ENCODE measurements at places on chromosomes 5 and 9. TPM values are rescaled to one million over a fixed set of nuclear protein-coding genes. Genes with fewer than 3 reads are reported as not detected.

- H3K27ac ChIP-seq, result no peak overlapping the region
- no peak for DNase-seq
- H3K4me1 ChIP-seq, result peaks cover 15% of the 10 kb centered on the region
- no peak overlapping the region for H3K4me3 ChIP-seq
- no peaks in the 10 kb centered on the region for H3K36me3 ChIP-seq
Observed at GRCh38 chr9:135931349-135931820, 24.0 kb upstream of the CAMSAP1 start.

Gene GABRA6
- total RNA-seq, result not detected

- H3K4me3 ChIP-seq, result peak overlapping the region; percentile 80
- H3K36me3 ChIP-seq, result peaks cover 4% of the 10 kb centered on the region
- H3K27ac ChIP-seq, result peak overlapping the region; percentile 79
- H3K4me1 ChIP-seq, result peaks cover 44% of the 10 kb centered on the region
Observed at GRCh38 chr5:172004824-172005237, 1.6 kb downstream of the FBXW11 start.

Gene LRRTM2
- not detected for total RNA-seq

DNA sequence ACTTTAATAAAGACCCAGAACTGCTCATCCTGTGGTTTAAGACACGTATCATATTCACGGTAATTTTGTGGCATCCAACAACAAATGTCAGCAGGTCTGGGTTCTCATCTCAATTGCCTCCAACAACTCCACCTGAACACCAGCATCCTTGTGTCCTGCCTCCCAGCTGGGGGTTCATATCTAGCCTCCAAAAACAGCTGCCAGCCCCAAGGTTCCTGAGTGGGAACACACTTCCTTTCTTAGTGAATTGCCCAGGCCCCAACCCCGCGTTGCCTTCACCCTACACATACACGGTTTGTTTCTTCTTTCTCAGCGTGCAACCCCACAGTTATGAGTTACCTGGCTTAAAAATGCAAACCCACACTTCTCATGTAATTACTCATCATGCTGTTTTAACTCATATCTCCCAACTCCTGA lies 77.9 kb downstream of the SEMA4D start:
- DNase-seq, result no peak
- no peaks in the 10 kb centered on the region for H3K4me1 ChIP-seq
- no peaks in the 10 kb centered on the region for H3K36me3 ChIP-seq
- H3K27me3 ChIP-seq, result no peaks in the 10 kb centered on the region
- no peak overlapping the region for H3K4me3 ChIP-seq

GRCh38 chr5:117242028-117242427 lies 667.4 kb upstream of the SEMA6A start:
- H3K27ac ChIP-seq, result no peak overlapping the region
- H3K36me3 ChIP-seq, result no peaks in the 10 kb centered on the region
- H3K27me3 ChIP-seq, result no peaks in the 10 kb centered on the region
- H3K4me3 ChIP-seq, result no peak overlapping the region
- no peak for DNase-seq

Gene IL4
- not detected for total RNA-seq

Gene ZNG1F
- 6.9 TPM for total RNA-seq

- DNase-seq, result peak; percentile 85
- peak overlapping the region; percentile 79 for H3K27ac ChIP-seq
- H3K36me3 ChIP-seq, result no peaks in the 10 kb centered on the region
- no peaks in the 10 kb centered on the region for H3K27me3 ChIP-seq
- peak overlapping the region; percentile 1 for H3K4me3 ChIP-seq
Observed at GRCh38 chr5:40333459-40334241, 346.1 kb upstream of the PTGER4 start.

Gene DOCK2
- 0.58 TPM for total RNA-seq

Gene HSPB3
- not detected for total RNA-seq

- no peaks in the 10 kb centered on the region for H3K36me3 ChIP-seq
- no peaks in the 10 kb centered on the region for H3K27me3 ChIP-seq
- no peaks in the 10 kb centered on the region for H3K4me1 ChIP-seq
- DNase-seq, result no peak
- H3K27ac ChIP-seq, result no peak overlapping the region
- H3K4me3 ChIP-seq, result no peak overlapping the region
Observed at GRCh38 chr9:99255651-99256050, 33.6 kb downstream of the SEC61B start.

Gene IL13
- total RNA-seq, result not detected

Gene PCDHGA5
- total RNA-seq, result 0.98 TPM

DNA sequence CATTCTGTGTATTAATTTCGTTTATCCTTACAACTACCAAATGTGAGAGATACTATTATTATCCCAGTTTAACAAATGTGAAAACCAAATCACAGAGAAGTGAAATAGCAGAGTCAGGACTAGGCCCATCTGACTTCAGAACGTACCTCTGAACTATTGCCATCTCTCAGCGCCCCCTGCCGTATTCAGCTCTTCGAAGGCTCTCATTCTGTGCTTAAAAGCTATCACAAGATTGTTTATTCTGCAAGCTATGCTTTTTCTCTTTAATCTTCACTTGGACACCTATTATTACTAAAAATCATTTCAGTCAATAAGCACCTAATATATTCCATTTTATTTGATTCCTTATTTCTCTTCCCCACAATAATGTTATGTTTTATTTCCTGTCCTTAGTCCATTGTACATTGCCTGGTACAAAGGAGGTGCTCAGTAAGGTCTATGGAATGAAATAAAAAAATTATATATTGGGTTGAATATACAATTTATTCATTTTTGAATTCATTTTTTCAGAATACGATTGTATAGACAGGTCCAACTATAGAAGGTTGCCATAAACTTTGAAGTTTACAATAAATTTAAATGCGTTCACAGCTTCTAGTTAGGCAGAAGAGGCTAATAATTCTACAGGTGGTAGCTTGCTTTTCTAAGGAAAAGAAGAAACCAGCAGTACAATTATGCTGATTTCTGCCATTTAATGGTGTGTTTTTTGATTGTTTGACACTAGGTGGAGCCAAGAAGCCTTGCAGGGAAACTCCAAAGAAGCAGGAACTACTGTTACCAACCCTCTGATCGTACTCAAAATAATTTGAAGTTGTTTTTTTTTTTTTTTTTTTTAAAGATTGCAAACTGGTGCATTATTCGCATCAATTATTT lies 202.2 kb upstream of the DMRTA1 start:
- peak; percentile 73 for DNase-seq
- H3K36me3 ChIP-seq, result no peaks in the 10 kb centered on the region
- H3K27me3 ChIP-seq, result no peaks in the 10 kb centered on the region
- peaks cover 24% of the 10 kb centered on the region for H3K4me1 ChIP-seq

Gene TSLP
- not detected for total RNA-seq

Gene GFI1B
- total RNA-seq, result not detected

Gene SLCO6A1
- not detected for total RNA-seq

Gene LEAP2
- total RNA-seq, result not detected

Gene FSTL4
- 4.2 TPM for total RNA-seq

GRCh38 chr5:38071831-38072694 lies 186.3 kb upstream of the EGFLAM start:
- DNase-seq, result no peak
- no peaks in the 10 kb centered on the region for H3K36me3 ChIP-seq
- H3K27ac ChIP-seq, result no peak overlapping the region
- H3K4me3 ChIP-seq, result no peak overlapping the region
- H3K4me1 ChIP-seq, result no peaks in the 10 kb centered on the region

Gene F2R
- 16.9 TPM for total RNA-seq

GRCh38 chr5:141477815-141478214 lies 2.0 kb downstream of the PCDHGC3 start:
- no peaks in the 10 kb centered on the region for H3K27me3 ChIP-seq
- no peaks in the 10 kb centered on the region for H3K4me1 ChIP-seq
- no peaks in the 10 kb centered on the region for H3K36me3 ChIP-seq
- no peak overlapping the region for H3K4me3 ChIP-seq
- DNase-seq, result no peak

- H3K4me1 ChIP-seq, result peaks cover 33% of the 10 kb centered on the region
- peak overlapping the region; percentile 48 for H3K4me3 ChIP-seq
- H3K27me3 ChIP-seq, result no peaks in the 10 kb centered on the region
Observed at GRCh38 chr9:5838884-5839571, 6.1 kb upstream of the ERMP1 start.

Gene GAS1
- total RNA-seq, result not detected

GRCh38 chr9:72420783-72421182 lies 55.8 kb upstream of the ZFAND5 start:
- H3K36me3 ChIP-seq, result no peaks in the 10 kb centered on the region
- no peaks in the 10 kb centered on the region for H3K27me3 ChIP-seq
- no peak overlapping the region for H3K4me3 ChIP-seq
- H3K4me1 ChIP-seq, result no peaks in the 10 kb centered on the region

DNA sequence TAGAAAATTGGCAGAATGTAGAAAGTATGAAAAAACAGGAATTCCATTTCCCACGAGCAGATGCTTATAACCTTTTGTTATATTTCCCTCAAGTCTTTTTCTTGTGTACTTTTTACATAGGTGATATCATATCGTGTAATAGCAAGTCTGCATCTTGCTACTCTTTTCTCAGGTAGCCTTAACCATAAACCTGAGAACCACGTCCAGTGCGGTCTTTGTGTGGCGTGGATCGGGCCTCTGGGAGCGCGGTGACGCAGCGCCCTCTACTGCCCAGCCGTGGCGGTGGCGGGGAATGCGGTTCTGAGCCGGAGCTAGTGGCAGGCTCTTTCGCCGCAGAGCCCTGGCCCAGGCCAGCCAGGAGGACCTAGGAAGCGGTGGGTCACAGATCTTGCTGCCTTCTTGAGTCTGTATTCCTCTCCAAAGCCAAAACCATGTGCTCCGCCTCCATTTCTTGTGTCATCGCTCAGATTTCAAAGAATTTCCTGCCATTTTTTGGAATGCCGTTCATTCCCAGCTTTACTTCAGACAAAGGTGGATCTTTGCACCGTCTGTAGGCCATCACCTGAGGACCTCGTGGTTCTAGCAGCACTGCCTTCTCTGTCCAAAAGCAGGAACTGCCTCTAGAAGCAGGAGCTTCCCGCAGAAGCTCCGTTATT lies 71.9 kb downstream of the MVB12B start:
- H3K27ac ChIP-seq, result no peak overlapping the region
- H3K4me3 ChIP-seq, result no peak overlapping the region
- no peaks in the 10 kb centered on the region for H3K36me3 ChIP-seq
- H3K27me3 ChIP-seq, result no peaks in the 10 kb centered on the region
- peaks cover 17% of the 10 kb centered on the region for H3K4me1 ChIP-seq
- peak; percentile 66 for DNase-seq

DNA sequence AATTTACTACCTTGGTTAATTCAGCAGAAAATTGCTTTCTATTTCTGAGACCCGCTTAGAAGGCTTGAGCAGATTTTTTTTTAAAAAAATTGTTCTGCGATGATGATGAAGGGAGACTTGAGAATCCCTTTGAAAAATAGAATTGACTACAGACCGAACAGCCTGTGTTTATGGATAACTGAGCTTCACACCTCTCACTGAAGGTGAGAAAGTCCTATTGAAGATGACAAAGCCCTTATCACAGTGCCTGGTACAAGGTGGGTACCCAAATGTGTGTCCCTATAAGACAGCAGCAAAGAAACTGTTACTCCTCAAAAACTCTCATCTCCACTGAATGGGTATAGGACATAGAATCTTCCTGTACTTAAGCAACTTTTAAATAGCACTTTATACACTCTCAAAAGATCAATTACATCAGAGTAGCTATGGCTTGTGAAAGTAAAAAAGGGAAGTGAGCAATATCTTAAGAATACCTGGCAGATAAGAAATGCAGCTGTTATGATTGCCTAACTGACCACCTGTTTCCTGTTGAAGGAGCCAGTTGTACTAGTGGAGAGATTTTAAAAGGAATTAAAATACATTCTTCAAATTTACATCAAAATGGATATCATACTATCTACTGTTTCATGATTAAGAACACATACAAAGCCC lies 419.7 kb downstream of the CHSY3 start:
- no peaks in the 10 kb centered on the region for H3K4me1 ChIP-seq
- no peaks in the 10 kb centered on the region for H3K36me3 ChIP-seq
- H3K27ac ChIP-seq, result no peak overlapping the region
- no peak overlapping the region for H3K4me3 ChIP-seq
- DNase-seq, result peak; percentile 50

DNA sequence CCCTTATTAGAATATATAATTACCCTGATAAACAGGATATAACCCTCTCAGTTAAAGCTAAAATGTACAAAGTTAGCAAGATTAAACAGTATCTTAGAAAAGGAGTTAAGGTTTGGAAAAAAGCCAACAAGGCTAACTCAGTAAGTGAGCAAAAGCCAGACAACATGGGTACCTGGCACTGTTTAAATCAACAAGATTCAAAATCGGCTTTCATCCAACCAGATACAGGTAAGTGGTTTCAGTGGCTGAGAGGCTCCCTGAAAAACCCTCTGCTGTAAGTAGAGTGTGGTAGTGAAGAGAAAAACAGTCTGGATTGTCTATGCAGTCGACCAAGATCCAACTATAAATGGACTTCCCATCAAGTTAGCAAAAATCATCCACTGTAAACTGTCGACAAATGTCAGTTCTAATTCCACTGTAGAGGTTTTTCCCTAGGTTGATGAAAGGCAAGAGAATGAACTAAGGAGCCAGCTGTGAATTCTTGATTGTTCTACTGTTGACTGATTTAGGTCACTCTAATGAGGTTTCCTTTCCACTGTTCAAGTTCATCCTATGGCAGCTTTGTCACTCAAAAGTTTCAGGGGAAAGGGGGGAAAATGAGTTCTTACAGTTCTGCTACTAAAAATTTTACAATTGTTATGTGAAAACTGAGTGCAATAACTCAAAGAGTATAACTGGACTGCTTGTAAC lies 27.3 kb downstream of the ETF1 start:
- no peaks in the 10 kb centered on the region for H3K27me3 ChIP-seq
- no peak for DNase-seq
- no peak overlapping the region for H3K27ac ChIP-seq
- peaks cover 52% of the 10 kb centered on the region for H3K36me3 ChIP-seq

GRCh38 chr5:59955241-59955640 lies 61.7 kb upstream of the PDE4D start:
- peaks cover 17% of the 10 kb centered on the region for H3K27me3 ChIP-seq
- no peak overlapping the region for H3K4me3 ChIP-seq
- no peaks in the 10 kb centered on the region for H3K36me3 ChIP-seq
- H3K27ac ChIP-seq, result no peak overlapping the region

DNA sequence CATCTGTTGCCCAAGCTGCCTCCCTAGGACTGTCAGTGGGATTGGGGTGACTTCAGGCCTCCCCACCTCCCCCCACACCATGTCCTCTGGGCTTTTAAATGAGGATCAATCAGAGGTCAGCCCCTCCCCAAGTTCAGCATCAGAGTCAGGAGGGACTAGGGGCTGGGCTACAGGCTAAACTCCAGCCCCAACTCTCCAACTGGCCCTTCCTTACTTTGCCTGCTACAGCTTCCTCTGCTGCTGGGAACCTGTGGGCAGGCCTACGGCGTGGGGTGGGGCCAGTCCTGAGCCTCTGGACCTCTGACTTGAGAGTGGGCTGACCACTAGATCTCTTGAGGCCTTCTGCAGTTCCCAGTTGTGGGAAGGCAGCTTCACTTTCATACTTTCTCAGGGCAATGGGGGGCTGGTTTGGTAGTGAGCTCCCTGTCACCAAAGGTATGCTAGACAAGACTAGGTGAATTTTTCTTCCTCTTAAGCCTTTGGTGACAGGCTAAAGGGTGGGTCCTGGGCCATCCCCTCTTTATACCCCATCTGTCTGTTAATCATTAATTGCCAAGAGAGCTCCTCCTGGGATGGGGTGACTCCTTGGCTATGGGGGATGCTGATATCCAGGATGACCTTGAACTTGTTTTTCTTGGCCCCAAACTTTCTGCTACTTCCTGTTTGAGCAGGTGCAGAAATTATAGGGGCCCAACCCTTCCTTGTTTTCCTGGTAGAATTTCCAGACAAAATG lies 10.8 kb upstream of the DAB2IP start:
- no peak overlapping the region for H3K27ac ChIP-seq
- H3K27me3 ChIP-seq, result no peaks in the 10 kb centered on the region
- DNase-seq, result no peak
- H3K36me3 ChIP-seq, result no peaks in the 10 kb centered on the region

Data from PC-3 (cell line).